ENCODE measurements at places on chromosomes 4 and X.

DNA sequence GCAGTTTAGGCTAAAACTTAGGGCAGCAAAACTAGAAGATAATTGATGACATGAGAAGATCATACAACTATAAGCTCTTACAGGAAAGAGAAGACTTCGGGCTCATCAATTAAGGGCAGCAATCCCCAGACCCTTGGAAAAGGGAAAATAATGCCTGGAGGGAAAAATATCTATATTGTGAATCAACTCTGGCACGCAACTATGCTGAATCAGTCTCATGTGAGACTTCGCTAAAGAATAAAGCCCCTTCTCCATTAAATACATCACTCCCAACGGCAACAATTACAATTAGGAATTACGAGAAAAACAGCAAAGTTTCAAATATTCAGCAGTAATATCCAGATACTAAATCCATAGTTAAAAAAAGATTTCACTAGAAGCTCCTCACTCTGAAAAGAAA, 2016.8 kb upstream of the IGFBP7 start:
- DNase-seq = no peak

- DNase-seq = no peak
Measured at GRCh38 chr4:163344147-163345125, 744 bp downstream of the NPY5R start.

DNA sequence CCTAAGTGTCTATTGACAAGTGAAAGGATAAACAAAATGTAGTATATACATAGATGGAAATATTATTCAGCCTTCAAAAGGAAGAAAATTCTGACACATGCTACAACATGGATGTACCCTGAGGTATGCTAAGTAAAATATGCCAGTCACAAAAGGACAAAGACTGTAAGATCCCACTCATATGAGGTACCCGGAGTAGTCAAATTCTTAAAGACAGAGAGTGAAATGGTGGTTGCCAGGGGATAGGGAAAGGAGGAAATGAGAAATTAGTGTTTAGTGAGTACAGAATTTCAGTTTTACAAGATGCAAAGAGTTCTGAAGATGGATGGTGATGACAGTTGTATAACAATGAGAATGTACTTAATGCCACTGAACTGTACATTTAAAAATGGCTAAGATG, 102.3 kb upstream of the NAP1L5 start:
- no peak for DNase-seq

- peak; percentile 71 for DNase-seq
Measured at GRCh38 chr4:26074712-26075430, 160.9 kb downstream of the SMIM20 start.

- DNase-seq = no peak
Measured at GRCh38 chrX:133676344-133677122, 261.2 kb upstream of the GPC4 start.

GRCh38 chr4:186858355-186858754, 134.7 kb upstream of the FAT1 start:
- DNase-seq = no peak
